ENCODE measurements at places on chromosomes 1 and 21.

DNA sequence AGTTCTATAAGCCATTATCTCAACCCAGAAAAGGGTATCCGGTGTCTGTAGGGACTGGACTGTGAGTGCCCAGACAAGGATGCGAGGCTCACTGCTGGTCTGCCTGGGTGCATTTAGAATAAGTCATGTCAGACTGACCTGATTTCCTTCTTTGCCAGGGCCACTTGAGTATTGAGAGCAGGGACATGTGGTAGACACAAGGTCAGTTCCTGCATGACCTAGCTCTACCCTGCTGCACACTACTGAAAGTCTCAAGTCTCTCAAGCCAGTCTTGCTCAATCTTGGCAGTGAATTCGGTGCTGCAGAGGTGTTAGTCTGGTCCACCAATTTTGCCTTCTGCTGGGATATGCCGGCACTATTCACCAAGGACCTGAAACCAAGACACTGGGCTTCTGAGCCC is 180.1 kb downstream of the C1orf94 start:
- DNase-seq = no peak

DNA sequence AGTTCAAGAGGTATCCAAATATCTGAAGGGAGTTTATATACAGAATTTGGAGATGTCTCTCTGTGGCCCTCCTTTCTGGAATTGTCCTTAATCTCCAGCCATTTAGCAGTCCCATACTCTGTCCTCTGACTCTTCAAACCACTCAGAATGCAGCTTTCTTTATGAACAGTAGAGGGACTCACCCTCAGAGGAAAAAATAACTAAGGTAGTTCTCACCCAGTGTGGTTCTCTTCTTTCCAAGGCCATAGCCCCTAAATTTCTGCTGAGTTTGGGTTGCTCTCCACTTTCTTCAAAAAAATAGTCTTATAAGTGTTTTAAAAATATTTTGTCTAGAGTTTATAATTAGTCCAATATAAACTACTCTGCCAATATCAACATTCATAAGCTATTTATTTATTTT is 369.7 kb downstream of the MATN1 start:
- DNase-seq = no peak

DNA sequence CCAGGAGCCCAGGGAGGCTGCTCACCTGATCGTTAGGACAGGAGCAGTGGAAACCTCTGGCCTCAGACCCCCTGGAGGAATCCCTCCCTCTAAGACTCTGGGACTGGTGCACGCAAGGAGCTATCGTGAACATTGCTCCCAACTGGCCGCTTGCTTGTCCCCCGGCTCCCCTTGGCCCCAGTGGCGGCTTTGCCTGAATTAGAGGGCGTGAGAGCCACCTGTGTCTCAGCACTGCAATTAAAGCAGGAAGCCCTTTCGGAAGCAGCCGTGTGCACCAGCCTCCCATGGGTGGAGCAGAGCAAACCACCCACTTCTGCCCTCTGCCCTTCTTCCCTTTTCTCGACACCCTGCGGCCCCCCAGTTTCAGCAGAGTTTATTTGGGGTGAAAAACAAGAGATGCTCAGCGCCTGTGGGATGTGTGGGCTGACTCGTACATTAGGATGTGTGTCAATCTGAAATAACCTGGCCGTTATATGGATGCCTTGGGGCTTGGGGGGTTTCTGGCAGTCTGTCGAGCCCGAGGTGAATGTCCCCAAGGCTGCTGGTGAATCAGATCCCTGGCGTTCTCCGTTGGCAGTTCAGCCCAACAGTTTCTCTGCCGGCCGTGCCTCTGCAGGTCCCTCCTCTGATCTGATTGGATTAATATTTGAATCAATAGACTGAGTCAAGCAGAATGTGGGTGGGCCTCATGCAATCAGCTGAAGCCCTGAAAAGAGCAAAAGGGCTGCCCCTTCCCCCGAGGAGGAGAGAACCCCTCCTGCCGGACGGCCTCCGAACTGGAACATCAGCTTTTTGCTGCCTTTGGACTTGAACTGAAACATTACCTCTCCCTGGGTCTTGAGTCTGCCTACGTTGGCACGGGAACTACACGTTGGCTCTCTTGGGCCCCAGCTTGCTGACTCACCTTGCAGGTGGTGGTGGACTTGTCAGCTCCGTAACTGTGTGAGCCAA is 7.3 kb upstream of the UMODL1 start:
- no peak for DNase-seq

GRCh38 chr1:183693521-183693920 is 40.4 kb upstream of the APOBEC4 start:
- DNase-seq = no peak

DNA sequence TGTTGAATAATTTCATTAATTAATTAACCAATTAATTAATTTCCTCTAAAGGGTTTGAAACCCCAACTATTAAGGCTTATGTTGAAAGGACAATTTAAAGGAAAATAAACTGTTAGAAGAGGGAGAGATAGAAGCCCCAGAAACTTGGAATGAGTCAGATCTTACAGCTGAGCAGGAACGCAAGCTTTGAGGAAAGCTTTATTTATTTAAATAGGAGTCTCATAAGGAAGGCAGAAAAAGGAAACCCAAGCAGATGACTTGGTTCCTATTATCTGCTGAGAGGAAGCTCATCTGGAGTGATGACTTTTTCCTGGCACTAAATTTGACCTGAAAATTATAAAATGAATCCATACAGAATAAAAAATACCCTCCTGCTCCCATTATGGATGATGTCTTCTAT is 105.1 kb downstream of the ROR1 start:
- peak; percentile 55 for DNase-seq

DNA sequence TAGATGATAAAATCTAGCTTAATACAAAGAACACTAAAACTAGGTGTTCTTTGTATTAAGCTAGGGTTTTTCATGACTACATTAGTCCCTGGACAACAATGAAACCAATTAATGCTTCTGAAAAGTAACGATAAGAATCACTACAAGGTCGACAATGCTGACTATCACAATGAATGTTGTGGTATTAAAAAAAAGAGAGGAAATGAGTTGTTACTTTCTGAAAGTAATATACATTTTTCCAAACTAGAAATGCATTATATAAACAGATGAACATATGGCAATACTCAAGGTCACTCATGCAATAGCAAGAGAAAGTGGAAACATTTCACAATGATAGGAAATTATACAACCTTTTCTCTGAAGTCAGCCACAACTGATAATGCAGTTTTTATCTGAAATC is 19.0 kb downstream of the DPH5 start:
- DNase-seq = no peak

DNA sequence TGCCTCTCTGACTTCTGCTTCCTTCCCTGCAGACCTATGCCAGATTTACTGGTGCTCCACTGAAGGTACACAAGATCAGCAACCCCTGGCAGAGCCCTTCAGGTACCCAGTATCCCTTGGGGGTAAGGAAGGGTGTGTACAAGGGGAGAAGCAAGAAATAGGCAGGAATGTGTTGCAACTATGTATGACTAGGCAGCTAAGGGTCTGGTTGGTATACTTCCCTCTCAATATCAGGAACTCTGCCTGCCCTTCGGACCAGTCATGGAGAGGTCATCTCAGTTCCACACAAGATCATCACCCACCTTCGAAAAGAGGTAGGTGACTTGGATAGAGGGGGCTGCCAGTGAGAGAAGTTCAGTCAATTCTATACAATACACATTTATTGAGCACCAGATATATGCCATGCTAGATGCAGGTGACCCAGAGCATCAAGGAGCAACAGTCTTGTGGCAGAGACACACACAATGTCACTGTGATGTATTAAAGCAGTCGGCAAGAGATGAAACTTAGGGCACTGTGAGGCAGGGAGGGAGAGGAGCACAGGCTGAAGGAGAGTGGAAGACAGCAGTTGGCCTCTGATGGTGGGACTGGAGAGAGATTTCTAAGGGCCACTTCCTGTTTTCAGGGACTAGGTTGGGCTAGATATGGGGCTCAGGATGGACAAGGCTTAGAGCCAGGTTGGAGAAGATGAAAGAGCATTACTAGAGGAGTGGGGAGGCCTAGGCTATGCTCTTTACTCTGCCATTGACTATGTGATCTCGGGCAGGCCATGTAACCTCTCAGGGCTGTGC is 2.0 kb downstream of the MTX1 start:
- no peak for DNase-seq

GRCh38 chr1:208358651-208359050 is 114.5 kb upstream of the PLXNA2 start:
- DNase-seq = no peak

- DNase-seq = no peak
Observed at GRCh38 chr1:232655028-232655745, 25.3 kb upstream of the SIPA1L2 start.

DNA sequence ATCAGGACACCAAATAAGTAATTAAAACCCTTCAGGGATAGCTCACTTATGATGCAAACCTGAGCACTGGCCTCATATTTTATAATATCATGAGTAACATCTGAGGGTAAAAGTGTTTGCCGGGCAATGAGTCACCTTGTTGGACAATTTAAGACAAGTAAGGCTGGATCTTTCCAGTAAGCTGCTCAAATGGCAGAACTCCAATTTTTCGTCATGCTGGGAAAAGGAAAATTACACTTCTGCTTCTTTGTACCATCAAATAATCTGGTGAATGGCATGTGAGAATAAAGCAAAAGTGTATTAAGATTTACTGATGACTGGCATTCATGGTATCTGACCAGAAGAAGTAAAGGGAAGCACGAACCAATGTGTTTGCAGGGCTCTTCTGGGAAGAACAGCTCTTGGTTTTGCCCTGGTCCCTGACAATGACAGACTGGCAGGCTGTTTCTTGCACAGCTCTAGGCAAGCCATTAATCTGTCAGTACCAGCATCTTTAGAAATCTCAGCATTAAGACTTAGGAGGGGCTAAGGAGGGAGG is 392.2 kb downstream of the VAV3 start:
- peak; percentile 61 for DNase-seq

GRCh38 chr1:89523572-89524368 is 859 bp upstream of the LRRC8B start:
- peak; percentile 10 for DNase-seq

DNA sequence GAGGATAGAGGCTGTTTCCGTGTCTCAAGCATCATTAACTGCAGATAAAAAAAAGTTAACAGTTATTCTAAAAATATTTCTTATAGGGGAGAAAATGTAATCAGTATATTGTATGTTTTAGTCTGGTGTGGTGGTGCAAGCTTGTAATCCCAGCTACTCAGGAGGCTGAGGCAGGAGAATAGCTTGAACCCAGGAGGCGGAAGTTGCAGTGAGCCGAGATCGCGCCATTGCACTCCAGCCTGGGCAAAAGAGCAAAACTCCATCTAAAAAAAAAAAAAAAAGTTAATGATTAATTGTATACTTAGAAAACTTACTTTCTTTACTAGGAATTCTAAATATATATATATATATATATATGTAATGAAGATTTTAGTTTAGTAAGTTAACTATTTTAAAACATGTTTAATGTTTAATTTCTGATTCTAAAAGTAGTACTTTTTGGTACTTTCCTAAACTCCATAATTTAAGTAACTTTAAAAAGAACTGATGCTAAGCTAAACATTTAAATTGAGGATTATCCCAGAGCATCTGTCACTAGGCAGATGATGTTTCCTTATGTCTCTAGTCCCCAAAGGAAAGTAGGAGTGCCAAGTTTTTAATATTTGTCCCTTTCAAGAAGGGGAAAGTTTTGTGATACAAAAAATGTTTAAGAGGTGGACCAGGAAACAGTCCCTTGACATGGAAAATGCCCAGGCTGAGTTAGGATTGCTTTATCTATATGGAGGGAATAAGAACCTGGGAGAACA is 66.3 kb downstream of the DYRK1A start:
- DNase-seq = no peak

DNA sequence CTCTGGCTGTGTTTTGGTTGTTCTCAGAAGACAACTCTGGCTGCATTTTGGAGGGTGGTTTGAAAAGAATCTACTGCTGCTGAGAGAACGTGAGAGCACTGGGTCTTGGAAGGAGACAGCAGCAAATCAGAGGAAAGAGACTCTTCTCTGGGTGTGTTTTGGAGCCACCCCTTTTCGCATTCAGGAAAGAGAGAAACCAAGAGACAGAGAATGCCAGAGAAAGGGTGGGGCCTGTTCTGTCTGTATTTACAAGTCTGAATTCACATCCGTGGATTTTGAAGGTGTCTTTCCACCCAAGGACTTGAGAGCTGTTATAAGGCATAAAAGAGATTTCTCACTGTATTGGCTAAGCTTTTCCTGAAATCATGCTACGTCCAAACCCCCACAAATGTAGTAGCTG is 187.2 kb downstream of the C1orf94 start:
- DNase-seq = no peak

- peak; percentile 48 for DNase-seq
Observed at GRCh38 chr1:17653728-17654351, 101.3 kb upstream of the ACTL8 start.

DNA sequence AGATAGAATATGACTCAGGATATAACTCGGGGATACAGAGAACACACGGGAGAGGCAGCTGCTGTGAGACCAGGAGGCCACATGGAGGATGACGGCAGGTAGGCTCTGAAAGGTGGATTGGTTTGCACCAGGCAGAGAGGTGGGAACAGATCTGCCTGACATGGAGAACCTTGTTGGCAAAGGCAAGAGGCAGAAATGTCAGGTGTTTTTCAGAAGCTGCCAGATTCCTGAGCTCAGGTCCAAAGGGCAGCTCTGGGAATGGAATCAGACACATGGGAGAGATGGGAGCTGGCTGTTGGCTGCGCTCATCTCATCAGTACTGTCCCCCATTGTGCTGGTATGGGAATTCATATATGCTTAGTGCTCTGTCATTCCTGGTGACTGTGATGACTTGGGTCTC is 19.2 kb downstream of the SYT6 start:
- DNase-seq = no peak

DNA sequence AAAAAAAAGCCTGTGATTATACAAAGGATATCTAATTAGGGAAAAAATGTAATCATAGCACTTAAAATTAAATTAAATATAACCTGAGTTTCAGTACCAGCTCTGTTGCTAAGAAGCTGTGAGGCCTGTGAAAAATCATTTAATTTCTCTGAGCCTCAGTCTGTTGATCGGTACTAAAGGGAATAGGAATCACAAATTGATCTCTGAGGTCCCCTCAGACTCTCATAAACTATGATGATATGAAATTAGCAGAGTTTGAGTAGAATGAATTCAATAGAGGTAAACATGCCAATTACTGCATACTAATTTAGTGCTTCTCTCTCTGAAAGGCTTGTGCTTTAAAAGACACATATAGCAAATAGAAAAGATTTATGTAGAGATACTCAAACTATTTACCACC is 416.8 kb upstream of the NCAM2 start:
- no peak for DNase-seq

DNA sequence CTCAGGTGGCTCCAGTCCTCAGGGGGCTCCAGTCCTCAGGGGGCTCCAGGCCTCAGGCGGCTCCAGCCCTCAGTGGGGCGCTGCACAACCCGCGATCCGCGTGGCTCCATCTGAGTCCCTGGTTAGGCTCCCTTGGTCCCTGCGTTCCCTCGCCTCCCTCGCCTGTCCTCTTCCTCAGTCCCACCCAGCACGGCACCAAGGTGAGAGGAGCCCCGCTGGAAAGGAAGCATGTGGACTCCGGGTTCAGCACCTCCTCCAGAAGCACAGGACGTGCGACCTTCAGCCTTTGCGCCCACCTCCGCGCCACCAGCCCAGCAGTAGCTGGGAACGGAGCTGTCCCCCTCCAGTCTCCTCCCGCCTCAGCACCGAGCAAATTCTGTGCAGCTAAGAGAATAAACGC is 8.1 kb upstream of the OR2M5 start:
- DNase-seq = no peak

- no peak for DNase-seq
Observed at GRCh38 chr1:4614371-4615137, 39.9 kb upstream of the AJAP1 start.

Data from fibroblast of the aortic adventitia (primary cell).